ENCODE measurements at places on chromosomes 4 and X.

DNA sequence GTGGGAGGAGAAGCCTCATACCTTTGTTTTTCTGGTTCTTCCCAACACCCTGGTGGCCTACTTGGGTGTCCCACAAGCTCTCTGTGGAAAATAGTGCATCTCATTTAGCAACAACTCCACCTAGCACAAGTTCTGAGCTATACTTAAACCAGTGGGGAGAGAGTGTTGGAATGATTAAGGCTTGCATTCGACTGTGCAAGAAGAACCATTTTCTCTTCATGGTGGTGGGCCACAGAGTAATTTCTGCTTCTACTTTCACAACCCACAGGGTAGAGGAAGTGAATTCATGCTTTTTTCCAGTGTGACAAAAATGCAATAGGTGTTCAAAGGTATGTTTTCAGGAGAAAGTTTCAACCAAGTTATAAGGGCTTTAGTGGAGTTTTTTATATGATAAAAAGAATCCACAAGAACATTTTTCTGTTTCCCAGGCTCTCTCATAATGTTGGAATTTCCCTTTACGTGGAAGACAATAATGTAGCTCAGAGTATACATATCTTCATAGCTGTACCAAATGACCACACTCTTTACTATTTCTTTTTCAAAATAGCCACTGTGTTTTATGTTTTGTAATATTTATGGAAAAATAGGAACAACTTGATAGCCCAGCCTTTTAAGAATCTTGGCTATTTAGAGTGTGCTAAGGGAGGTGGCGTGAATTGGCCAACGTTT lies 80.3 kb upstream of the HHIP start:
- DNase-seq: no peak

- no peak for DNase-seq
These were observed 191.7 kb downstream of the CRLF2 start for GRCh38 chrX:1020634-1021166.

- DNase-seq: no peak
These were observed 549.0 kb upstream of the MAGEB2 start for GRCh38 chrX:29666366-29666765.

GRCh38 chr4:79748835-79749234 lies 324.2 kb downstream of the ANTXR2 start:
- no peak for DNase-seq

DNA sequence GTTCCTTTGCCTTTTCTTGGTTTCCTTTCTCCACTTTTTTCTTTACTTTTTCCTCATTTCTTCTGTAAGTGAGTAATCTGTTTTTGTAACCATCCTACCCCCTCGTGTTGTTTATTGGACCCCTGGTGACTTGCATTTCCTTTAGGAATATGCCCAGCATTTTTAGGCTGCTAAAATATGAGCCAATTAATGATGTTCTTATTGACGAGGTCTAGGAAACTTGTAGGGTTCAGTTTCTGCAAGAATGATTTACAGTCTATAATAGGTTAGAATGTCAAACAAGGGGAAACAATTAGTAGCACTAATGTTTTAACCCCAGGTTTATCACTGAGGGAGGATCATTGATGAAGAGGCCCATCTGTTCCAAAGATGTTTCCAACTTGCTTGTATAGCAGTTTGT lies 79.0 kb downstream of the CPE start:
- no peak for DNase-seq

DNA sequence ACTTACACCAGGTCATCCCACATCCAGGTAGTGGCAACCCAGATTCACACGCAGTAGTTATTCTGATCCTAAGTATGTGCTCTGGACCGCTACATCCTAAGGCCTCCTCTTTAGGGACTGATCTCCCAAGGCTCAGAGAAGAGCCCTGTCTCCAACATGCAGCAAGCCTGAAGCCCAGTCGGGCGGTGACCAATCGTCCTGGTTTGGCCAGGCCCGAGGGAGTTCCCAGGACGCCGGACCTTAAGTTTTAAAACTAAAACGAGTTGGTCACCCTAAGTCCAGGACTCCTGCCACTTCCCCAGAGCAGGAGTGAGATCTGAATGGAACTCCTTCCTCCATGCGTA lies 385 bp downstream of the LYAR start:
- DNase-seq: no peak

DNA sequence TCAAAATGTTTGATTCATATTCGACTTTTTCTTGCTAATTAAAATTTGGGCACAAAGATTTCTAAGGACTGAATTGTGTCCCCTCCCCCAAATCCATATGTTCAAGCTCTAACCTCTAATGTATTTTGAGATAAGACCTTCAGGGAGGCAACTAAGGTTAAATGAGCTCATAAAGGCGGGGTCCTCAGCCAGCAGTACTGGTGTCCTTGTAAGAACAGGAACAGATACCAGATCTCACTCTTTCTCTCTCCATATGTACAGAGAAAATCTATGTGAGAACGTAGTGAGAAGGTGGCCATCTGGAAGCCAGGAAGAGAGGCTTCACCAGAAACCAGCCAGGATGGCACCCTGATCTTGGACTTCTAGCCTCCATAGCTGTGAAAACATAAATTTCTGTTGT lies 116.9 kb downstream of the VEGFC start:
- no peak for DNase-seq

- no peak for DNase-seq
These were observed 23.5 kb downstream of the IRS4 start for GRCh38 chrX:108712886-108713285.

DNA sequence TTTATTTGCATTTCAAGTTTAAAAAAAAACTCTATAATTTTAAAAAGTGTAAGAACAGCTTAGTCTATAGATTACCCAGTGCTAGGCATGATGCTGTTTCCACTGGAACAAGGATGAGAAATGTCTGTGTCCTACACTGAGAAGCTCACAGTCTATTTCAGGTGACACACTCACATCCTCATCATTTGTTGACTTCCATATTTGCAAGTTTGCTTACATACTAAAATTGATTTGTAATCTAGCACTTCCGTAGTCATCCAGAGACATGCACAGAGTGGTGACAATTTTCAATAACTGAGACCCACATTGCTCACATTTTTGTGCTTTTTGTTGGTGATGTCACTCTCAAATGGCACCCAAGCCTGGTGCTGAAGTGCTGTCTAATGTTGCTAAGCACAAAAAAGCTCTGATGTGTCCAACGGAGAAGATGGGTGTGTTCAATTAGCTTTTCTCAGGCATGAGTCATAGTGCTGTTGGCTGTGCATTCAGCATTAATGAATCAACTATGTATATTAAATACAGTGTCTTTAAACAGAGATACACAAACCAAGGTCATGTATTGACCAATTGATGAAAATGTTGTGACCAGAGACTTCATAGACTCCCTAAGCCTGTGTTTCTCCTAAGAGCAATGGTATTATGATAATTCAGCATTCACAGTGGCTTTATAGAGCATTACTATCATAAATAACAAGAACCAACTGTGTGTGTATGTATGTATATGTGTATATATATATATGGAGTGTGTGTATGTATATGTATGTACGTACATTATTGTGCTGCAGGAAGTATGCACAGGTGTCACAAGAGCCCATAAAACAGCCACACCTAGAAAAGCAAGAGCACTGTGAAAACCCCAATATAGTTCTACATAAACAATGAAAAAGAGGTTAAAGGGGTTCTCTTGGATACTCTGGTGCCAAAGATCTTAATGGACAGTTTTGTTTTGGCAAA lies 31.2 kb upstream of the VCX3B start:
- no peak for DNase-seq

DNA sequence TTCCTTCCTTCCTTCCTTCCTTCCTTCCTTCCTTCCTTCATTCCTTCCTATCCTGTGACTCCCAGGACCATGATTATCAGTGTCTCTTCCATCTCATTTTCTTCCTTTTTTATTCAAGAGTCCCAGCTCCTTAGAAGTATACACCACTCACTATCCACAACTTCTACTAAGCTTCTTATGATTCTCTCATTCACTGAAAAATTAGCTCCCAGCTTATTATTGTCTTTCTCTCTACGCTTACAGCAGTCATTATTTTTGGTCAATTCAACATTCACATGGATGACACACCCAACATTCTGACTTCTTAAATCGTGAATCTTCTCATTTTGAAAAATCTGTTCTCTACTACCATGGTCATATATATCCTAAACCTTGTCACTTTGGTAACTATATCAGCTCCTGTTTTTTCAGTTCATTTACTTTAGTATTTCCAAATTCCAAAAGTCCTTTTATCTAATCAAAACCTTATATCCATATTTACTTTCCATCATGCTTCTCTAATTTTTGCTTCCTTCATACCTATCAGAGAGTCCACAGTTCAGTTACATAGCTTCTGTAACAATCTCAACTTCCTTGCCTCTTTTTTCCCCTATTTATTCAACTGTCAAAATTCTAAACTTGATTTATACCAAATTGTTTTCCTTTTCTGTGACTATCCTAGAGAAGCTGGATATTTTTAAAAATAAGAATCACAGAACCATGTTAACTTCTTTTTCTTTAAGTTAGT lies 677.5 kb downstream of the RAPGEF2 start:
- DNase-seq: no peak

GRCh38 chrX:45762699-45763647 lies 562.3 kb upstream of the DIPK2B start:
- DNase-seq: no peak

DNA sequence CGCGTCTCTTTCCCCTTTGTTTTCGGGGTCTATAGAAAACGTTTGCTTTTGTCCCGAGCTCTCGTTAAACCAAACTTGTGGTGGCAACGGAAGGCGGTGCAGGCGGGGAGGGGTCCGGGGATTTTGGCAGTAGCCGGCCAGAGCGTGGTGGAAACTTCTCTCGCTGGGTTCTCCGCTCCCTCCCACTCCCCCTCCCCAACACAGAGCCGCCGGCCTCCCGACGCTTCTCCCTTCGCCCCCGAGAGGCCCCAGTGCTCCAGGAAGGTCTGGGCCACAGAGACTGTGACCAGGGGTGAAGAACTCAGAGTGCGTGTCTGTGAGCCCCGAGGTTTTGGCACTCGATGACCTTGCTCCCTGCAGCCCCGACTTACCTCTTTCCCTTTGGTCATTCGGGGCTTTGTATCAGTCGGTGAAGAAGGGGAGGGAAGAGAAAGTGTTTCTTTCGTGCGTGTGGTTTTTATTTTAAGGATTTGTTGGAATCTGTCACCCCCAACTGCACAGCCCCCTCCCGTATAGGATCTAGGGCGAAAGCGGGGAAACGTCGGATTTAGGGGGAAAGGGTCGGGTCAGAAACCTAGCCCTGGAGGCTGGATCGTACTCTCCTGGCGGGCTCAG lies 9.0 kb upstream of the BCOR start:
- DNase-seq: peak; percentile 35

- DNase-seq: no peak
These were observed 384.6 kb downstream of the DTHD1 start for GRCh38 chr4:36665985-36666527.

DNA sequence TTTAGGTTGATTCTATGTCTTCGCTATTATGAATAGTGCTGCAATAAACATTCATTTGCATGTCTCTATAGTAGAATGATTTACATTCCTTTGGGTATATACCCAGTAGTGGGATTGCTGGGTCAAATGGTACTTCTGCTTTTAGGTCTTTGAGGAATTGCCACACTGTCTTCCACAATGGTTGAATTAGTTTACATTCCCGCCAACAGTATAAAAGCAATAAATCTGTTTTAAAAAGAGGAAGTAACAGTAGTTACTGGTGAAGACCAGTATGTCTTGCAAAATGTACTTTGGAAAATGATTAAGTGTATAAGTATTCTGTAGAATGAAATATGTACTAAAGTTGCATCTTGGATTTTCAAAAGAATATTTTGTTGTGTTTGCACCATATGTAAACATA lies 77.3 kb downstream of the SHROOM4 start:
- DNase-seq: no peak

GRCh38 chr4:3851881-3852280 lies 85.7 kb downstream of the ADRA2C start:
- DNase-seq: no peak

DNA sequence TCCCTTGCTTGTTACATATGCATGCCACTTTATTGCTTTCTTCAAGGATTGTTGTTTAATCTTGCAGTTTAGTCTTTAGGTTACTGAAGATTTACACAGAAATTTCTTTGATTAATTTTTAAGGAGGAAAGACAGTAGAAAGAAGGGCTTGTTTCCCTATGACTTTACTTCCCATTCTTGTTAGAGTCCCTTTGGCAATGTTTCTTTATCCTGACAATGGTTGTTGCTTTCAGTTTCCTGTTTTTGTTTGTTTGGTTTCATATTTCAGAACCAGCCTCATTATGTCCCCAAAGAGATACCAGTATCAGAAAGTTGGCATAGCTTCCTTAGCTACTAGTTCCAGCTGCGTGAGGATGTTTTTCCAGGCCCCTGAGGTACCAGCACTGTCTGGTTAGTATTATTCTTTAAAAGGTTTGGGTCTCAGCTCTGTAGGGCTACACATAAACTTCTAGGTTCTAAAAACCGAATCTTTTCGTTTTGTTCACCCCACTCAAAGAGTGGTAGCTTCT lies 61.3 kb upstream of the UNC5C start:
- no peak for DNase-seq

GRCh38 chr4:187307131-187307530 lies 583.5 kb upstream of the FAT1 start:
- DNase-seq: no peak

- DNase-seq: no peak
These were observed 154.3 kb upstream of the DCAF8L1 start for GRCh38 chrX:28135378-28136047.

GRCh38 chrX:70292788-70293187 lies 2.9 kb downstream of the KIF4A start:
- no peak for DNase-seq

DNA sequence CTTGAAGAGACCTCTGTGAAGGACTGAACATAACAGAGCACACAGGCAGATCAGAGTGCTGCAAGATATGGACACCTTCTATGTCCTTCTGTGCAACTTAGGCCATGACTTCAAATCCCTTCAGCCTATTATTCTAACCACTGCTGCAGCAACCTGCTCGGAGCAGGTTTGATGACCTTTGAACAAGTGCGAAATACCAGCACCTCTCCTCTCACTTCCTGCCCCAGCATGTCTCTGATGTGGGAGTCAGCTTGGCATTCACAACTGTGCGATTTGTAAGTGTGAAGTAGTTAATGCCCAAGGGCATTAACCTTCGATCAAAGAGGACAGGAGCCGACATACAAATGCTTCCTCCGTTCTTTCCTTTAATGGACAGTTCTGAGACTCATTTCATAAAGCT lies 1.6 kb upstream of the EXOC1 start:
- no peak for DNase-seq

DNA sequence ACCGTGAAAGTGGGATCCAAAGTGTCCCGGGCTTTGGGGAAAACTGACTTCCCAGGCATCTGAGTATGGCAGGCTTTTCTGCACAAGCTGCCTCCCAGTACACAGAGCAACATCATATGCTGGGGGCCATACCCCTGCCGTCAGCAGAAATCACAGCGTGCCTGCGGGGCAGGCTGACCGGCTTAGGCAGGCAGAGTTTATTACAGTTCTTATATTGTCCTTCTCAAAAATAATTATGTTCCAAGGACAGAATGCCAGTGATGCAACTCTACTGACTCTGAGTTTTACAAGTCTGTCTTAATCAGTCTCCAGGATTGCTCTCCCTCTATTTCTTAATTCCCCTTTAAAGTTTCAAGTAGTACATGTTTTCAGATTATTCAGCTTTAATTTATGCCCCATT lies 37.0 kb downstream of the IL21 start:
- DNase-seq: no peak

- no peak for DNase-seq
These were observed 42.9 kb upstream of the DDX60 start for GRCh38 chr4:168361365-168362024.

GRCh38 chr4:112927544-112927943 lies 121.9 kb upstream of the ANK2 start:
- DNase-seq: no peak

GRCh38 chr4:181077341-181077740 lies 1165.9 kb upstream of the TENM3 start:
- DNase-seq: no peak

Data from GM20000 (cell line).